ENCODE measurements at places on chromosomes 3 and 15.
A peak's percentile ranks its signal among the peaks of the same experiment; 100 is the strongest.

- DNase-seq = no peak
These were observed 25.7 kb upstream of the CLDN16 start for GRCh38 chr3:190362258-190362657.

DNA sequence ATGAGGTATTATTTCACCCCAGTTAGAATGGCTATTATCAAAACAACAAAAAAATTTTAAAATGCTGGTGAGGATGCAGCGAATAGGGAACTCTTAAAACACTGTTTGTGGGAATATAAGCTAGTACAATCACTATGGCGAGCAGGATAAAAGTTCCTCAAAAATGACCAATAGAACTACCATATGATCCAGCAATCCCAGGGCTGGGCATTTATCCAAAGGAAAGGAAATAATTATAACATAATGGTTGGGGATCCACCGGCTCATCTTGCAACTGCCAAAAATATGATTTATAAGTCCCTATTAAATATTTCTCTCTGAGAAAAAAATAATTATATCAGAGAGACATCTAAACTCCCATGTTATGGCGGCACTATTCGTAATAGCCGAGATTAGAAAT is 127.6 kb upstream of the MME start:
- no peak for DNase-seq

GRCh38 chr3:168251371-168251770 is 155.6 kb upstream of the GOLIM4 start:
- DNase-seq = no peak

GRCh38 chr3:194023501-194024280 is 112.3 kb upstream of the HES1 start:
- no peak for DNase-seq

DNA sequence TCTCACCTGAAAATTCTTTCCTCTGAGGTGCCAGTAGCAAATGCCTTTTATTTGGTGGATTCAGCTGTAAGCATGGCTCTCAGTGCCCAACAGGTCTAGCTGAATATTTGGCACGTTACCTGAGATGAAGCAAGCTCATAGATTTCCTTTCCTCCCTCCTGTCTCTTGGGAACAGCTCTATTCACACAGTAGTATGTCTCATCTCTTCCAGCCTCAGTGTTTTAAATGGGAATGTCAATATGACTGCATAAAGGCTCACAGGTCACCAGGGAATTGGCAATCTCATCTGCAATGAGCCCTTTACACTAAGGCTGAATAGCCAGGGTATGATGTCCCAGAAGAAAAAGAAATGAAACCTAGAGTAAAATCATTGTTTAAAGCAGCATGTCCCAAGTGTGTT is 733.5 kb downstream of the NTRK3 start:
- no peak for DNase-seq

DNA sequence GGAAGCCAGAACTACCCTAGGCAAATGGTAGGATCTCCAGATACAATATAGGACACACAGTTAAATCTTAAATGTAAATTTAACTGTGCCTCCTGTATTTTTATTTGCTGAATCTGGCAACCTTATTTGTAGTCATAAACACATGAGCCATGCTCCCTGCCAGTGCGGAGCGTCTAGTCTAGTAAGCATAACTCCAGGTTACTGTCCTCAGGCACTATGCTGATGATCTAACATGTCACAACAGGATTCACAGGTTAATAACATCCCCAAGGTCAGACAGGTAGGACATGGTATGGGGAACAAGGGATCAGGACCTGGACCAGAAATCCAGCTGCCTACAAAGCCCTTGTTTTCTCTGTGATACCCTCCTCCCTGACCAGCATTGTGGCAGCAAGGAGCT is 305.1 kb downstream of the CACNA2D3 start:
- no peak for DNase-seq

- DNase-seq = no peak
These were observed 9.9 kb downstream of the TJP1 start for GRCh38 chr15:29812384-29812694.

DNA sequence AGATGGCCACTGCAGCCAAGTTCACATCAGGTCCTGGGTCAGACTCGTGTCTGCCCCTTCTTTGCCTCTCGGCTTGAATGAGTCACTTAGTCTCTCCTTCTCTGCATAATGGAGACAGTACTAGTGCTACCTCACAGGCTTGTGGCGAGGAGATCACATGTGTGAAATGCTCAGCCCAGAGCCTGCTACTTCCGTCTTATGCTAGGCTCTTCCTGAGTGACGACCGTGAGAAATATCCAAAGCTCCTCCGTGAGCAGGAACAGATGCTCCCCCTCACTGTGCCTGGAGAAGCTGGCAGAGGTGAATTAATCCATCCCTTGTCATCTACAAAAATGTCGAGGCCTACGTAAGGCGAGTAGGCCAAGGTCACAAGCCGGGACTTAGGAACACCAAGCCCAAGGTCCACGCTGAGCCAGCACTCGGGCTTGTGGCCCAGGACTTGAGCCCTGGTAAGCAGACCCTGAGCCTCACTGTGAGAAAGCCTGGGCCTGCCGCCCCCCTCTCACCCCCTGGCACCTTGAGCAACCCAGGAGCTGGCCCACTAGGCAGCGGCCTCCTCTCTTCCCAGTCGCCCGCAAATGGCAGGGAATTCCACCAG is 17.9 kb downstream of the PAK6 start:
- peak; percentile 47 for DNase-seq

- DNase-seq = no peak
These were observed 413.0 kb upstream of the RBMS3 start for GRCh38 chr3:28867836-28868235.

GRCh38 chr3:40308725-40309417 is 636 bp upstream of the EIF1B start:
- peak; percentile 69 for DNase-seq

GRCh38 chr3:188916934-188917401 is 254.8 kb upstream of the TPRG1 start:
- DNase-seq = no peak
